ENCODE measurements at places on chromosomes 12 and 14.

- no peak for DNase-seq
Observed at GRCh38 chr14:28774764-28775735, 8.5 kb downstream of the FOXG1 start.

DNA sequence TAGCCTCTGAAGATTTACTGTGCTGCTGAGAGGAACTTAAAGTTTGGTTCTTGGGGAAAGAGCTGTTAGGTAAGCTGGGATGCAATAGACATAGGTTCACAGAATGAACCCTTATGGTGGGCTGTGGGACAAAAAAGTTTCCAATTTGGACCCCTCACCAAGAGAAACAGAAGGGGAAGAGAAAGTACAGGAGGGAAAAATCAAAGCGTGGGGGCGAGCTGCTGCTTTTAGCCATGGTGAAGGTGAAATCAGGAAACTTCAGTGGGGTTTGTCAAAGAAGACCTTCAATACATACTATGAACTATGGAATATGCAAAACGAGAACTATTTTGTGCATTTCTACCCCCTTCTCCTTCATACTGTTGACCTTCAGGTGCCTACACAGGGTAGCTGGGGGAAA, 10.6 kb upstream of the NINJ2 start:
- no peak for DNase-seq

GRCh38 chr12:58269476-58269875, 328.1 kb downstream of the ATP23 start:
- DNase-seq: no peak

DNA sequence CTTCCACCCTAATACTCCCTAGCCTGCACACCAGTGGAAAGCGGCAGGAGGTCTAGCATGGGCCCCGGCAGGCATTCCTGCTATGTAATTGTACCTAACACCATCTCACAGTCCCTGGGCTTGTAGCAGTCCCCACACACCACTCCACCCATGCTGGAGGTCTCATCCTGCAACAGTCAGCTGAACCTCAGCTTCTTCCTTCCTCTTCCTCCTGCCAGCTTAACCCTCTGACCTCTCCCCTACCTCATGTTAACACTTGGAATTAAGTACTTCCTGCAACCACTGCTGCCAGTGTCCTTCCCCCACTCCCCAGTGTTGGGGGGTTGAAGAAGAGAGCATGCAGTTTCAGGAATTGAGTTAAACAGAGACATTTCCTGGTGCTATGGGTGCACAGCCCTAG, 7.6 kb downstream of the ADCY4 start:
- no peak for DNase-seq

DNA sequence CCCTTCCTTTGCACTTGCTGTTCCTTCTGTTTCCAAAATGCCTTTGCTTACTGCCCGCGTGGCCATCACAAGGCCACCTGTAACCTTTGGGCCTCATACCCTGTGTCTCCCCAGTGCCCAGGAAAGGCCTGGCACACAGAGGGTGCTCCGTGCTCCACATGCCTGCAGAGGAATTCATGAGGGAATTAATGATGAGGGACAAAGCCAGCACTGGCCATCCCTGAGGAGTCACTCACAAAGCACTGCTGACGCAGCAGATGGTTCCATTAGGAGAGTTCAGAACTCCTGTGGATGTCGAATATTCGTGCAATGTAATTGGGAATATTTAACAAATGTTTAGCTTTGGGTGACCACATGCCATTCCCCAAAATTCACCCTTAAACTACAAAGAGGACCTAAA, 49.6 kb upstream of the PRMT8 start:
- no peak for DNase-seq

DNA sequence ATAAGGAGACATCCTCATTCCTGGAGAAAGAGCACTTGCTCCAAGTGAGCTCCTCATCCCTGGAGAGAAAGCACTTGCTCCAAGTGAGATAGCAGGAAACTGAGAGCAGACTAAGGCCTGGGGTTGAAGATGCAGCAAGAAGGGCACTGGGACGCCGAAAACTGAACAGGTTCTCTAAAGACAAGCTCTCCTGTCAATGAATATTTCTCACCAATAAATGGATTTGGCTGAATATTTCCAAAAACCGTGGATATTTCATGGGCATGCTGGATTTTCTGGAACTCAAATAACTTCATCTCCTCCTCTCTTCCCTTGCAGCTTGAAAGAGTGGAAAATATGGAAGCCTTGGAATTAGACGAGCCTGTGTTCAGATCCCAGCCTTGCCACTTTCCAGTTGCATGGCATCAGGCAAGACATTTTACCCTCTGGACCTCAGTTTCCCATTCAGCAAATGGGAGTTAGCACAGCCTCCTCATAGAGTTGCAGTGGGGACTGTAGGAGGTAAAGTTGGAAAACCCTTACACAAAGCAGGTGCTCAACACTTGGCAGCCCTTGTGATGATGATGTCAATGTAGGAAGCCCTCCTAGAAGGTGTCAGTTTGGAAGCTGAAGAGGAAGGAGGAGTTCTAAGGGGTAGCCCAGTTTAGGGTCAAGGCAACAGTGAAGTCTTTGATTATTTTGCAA, 4.4 kb upstream of the KRT76 start:
- DNase-seq: no peak
